Activated CD8-positive, alpha-beta T cell treated with anti-CD3 and anti-CD28 coated beads, Interleukin-2, amount 10 ng/mL, durations not matched to agents 7 days and 5 days (primary cell): ENCODE measurements at places on chromosomes 3 and 15.

- DNase-seq, result peak; percentile 56
Observed at GRCh38 chr3:43994657-43995546, 246.8 kb upstream of the TOPAZ1 start.

DNA sequence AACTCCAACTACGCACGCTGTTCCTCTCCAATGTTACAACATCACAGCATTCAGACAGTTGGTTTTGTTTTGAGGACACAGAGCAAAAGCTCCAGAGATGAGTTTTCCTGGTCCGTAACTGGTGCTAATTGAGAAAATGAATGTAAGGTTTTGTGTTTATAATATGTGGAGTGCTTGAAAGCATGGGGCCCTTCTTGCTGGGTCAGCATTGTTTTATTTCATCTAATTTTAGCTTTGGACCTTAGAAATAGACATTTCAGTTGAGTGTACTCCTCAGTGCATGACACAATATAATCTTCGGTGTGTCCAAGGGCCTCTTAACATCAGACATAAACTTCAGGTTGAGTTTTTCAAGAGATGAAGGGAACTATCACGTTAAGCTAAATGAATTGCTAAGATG, 37.1 kb downstream of the ANAPC13 start:
- peak; percentile 11 for DNase-seq

GRCh38 chr15:66269326-66270090, 16.0 kb upstream of the MEGF11 start:
- DNase-seq, result no peak

GRCh38 chr3:119717520-119717919, 14.7 kb downstream of the CFAP91 start:
- DNase-seq, result no peak

DNA sequence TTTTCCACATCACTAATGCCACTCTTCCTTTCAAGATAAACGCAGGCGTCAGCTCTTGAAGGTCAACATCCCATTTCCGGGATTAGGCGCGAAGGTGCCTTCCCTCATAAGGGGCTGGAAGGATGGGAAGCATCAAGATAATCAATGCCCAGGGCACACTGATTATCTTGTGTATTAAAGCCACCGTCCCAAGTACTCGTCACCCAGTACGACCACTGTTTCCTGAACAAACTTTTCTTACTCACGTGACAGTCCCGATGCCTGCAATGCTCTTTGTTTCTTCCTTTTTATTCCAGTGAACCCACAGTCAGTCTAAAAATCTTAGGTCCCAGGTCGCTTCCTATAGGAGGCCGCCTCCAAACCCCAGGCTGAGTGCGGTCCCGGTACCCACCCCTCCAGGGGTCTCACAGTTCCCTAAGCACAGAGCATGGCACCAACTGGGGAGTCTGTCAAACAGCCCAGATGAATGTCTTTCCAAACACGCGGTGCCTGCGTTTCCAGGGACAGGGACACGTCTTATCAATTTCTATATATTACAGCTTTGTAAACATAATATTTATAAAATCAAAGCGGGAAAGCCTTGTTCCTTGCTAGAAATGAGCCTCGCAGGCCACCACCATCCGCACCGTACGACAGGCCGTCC, 589 bp downstream of the ANAPC13 start:
- peak; percentile 44 for DNase-seq

DNA sequence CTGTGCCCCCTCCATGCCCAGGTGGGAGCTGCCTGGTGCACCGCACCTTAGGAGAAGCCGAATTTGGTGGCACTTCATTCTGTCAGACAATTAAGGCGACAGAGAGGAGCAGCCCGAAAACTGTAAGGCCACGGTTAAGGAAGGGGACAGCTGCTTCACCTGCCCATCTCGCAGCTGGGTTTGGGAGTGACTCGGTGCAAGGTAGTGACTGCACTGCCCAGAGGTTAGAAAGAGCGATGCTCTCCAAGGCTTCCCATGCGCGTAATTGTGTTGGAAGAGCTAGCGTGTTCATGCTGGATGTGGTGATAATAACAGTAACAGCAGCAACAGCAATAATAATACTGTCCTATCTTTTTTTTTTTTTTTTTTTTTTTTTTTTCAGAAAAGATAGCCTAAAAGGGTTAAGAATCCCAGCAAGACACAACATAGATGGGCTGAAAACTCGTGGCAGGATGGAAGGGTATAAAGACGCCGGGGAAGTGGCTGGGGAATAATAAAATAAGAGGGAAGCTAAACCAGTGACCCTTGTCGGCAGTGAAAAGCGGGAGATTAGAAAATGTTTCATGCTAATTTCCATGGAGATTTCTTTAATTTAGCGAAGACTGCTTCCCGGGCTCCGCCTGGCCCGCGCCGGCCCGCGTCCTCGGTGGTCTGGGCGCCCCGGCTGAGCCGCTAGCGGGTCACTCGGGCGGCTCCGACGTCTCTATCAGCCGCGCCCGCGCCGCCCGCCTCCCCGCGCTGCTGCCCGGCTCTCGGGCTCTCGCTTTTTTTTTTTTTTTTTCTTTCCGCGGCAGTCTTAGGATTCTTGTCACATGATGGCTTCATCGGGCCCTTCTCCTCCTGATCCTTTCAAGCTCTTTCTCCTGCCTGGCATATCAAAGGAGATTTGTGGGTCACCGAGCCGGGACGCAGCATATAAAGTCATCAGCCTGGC, 617.1 kb downstream of the NR2F2 start:
- DNase-seq, result no peak

DNA sequence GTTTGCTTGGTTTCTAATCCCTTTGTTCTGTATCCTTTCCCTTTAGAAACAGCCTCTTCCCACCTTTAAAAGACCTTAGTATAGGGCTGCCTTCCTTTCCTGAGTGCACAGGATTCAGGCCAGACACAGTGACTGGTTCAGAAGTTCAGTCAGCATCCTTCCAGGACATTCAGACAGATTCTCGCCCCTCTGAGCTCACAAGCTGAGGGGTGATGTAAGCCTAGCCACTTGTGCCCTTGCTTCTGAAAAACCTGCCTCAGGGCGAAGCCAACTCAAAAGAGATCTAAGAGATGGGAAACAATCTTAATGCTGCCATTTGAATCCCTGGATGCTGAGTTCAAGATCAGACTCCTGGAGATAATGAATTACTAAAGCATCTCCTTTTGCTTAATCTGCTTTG, 6.7 kb upstream of the NSMCE3 start:
- DNase-seq, result no peak

GRCh38 chr15:34987609-34988026, 469 bp downstream of the ZNF770 start:
- DNase-seq, result no peak

DNA sequence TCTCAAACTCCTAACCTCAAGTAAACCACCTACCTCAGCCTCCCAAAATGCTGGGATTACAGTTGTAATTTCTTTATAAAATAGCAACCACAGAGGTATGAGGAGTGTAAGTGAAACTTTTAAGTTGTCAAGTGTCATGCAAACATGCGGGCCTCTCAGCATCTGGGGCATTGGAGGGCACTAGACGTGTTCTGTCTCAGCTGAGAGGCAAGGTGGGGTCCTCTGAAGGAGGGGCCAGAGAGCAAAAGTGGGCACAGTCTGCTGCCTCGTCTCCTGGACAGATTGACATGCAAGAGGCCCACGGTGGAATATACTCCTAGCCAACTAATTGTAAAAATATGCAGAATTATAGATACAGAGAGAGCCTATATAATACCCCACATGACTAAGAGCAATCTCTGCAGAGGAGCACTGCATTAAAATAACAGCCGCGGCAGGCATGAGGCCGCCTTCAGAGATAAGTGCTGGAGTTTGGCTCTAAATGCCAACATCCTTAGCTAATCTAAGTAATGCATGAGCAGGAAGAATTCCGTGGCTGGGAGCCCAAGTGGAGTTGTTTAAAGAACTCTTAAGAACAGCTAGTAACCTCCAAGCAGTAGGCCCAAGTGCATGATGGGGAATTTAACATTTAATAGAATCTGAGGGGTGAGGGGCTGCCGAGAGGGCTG, 87.8 kb upstream of the RNU6-1 start:
- DNase-seq, result no peak

DNA sequence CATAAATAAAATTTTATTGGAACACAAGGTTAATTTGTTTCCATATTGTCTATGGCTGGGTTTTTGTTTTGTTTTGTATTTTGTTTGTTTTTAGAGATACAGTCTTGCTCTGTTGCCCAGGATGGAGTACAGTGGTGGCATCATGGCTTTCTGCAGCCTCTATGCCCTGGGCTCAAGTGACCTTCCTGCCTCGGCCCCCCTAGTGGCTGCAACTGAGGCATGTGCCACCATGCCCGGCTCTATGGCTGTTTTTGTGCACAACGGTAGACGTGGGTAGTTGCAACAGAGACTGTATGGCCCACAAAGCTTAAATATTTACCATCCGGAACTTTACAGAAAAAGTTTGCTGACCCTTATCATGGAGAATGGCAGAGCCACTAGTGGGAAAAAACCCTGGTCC, 46.8 kb upstream of the C3orf70 start:
- DNase-seq, result no peak

GRCh38 chr3:171348121-171348520, 112.1 kb downstream of the TNIK start:
- DNase-seq, result no peak

GRCh38 chr15:80620141-80620540, 75.0 kb upstream of the ABHD17C start:
- DNase-seq, result no peak

DNA sequence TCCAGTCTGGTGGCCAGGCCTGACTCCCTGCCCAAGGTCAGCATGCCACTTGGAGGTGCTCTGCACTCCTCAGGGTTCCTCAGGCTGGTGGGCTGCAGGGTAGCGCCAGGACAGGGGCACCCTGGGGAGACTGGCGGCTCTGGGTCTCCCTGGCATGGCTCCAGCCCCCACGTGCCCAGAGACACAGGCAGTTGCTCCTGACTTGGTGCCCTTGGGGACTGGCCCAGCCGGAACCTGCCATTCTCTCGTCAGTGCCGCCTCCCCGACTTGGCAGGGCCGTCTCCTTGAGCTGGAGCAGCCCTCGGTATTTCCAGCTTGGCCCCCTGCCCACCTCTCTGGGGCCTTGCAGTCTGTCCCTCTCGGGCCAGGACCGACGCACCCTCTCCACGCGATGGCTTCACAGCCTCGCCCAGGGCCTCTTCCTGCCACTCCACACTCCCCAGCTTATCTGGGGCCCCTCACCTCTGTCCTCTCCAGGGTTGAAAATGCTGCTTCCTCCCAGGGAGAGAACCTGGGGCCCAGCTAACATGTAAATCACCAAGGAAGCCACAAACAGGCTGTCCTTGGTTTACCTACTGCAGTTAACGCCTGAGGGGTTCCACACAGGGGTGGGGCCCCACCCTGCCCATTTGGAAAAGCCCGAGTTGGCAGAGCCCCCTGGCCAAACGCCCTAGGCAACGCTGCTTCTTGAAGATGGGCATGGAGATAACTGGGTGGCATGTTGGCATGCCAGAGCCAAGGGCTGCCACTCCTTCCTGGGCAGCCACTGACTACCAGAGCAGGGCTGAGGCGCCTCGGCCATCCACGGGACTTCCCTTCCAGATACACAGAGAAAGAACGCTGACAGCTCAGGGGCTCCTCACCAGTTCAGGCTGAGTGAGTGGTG, 61.4 kb downstream of the SMAD6 start:
- DNase-seq, result no peak

DNA sequence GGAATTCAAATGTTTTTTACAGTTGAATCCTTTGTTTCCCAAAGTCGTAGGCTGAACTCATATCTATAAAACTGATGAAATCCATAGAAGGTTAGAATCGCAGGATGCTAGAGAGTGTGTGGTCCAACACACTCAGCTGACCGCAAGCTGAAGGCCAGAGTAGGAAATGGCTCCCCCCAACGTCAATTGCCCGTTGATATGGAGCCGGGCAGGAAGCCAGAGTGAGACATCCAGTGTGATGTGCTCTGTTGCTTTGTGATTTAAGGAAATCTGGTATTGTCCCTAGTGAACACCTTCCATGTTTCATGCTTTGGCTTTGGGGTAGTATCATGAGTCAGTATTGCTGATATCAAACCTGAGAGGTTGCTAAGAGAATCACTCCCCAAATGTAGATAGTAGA, 5.8 kb upstream of the MEX3B start:
- DNase-seq, result no peak

- no peak for DNase-seq
Observed at GRCh38 chr15:34122771-34123183, 20.9 kb downstream of the PGBD4 start.

- DNase-seq, result peak; percentile 56
Observed at GRCh38 chr3:11624704-11625375, 18.9 kb downstream of the VGLL4 start.

GRCh38 chr3:96843505-96844203, 29.3 kb downstream of the EPHA6 start:
- DNase-seq, result no peak

- DNase-seq, result no peak
Observed at GRCh38 chr3:34212656-34213055, 414.2 kb downstream of the PDCD6IP start.

GRCh38 chr3:72862314-72863090, 14.3 kb upstream of the SHQ1 start:
- DNase-seq, result no peak

GRCh38 chr3:41701191-41701698, 260.7 kb downstream of the ULK4 start:
- DNase-seq, result no peak

DNA sequence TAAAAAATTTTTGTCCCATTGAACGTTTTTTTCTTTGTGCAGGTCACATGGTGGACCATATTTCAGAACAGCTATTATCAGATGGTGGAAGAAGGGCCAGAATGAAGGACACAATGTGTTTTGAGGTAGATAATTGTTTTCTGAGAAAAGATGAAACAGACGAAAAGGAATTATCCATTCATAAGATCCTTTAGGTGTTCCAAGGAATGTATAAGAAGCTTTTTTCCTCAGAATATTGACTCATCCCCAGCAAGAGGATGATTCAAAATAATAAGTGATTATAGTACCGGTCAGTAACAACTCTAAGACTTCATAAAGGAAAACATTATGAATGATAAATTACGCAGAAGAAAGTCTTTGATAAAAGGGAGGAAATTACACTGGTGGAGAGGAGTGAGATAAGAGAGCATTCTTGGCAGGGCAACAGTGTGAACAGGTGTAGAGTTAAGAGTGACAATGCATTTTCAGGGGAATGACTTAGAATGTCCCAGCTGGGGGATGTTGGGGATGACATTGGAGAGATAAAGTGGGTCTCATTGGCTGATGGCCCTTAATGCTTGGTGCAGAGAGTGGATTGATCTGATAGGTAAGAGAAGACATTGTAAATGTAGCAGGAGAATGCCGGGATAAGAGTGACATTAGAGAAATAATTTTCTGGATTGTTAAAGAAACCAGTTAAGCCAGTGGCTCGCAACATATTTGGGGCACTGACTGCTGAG, 27.0 kb upstream of the AQP9 start:
- no peak for DNase-seq

DNA sequence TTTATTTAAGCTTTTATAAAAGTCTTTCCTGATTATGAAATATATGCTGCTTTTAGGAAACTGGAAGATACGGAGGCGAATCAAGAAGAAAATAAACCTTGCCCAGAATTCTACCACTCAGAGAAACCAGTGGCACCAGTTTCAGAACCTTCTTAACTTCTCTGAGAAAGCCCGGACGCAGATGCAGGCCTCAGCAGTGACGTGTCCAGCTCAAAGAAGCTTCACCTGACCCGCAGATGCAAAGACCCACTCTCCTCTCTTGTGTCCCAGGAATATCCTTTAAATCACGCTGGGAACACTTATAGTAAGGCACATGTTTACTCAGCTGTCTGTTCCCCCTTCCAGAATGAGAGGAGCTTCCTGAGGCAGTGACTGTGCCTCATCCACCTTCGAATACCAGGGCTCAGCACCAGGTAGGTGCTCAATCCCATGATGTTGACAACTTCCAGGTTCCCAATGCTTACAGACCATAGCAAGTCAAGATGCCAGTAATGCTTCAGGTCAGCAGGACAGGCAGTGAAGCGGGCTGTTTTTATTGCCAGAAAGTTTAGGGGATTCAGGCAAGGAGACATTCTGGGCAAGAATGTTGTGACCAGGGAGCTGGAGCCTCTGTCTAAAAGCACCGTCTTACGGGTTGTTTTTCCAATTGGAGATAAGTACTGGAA, 39.9 kb upstream of the LDHAL6B start:
- no peak for DNase-seq
